H9 (cell line): ENCODE measurements at places on chromosomes 12 and 14. TPM values are rescaled to one million over a fixed set of nuclear protein-coding genes. Genes with fewer than 3 reads are reported as not detected.

GRCh38 chr12:4800555-4800954 lies 80.4 kb downstream of the GALNT8 start:
- no peak overlapping the region for H3K4me3 ChIP-seq
- no peaks in the 10 kb centered on the region for H3K27me3 ChIP-seq
- H3K27ac ChIP-seq: no peak overlapping the region
- no peak for DNase-seq
- no peaks in the 10 kb centered on the region for H3K36me3 ChIP-seq

DNA sequence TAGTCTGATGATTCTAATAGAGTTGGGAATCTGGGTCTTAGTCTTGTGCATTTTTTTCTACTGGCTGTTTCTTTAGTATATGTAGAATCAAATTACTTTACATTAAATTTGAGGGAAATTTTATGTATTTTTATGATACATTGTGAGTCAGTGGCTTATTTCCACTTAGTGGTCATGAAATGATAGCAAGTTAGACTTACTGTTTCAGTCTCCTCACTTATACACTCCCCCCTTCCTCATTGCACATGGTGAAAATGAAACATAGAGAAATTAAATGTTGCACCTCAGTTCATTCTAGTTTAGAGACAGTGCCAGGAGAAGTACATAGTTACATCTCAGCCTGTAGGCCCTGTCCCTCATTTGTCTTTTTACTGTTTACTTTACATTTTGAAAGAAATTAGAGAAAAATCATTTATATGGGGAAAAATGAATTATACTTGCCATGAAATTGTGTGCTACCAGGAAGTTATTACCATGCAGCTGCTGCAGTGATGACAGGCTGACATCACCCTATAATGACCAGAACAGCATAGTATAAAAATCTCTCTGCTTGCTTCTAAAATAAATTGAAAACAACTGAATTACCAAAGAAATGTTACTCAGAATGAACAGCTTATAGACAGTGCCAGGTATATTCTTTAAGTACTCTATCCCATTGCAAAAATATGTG lies 113.2 kb downstream of the TRMT5 start:
- no peak overlapping the region for H3K27ac ChIP-seq
- no peaks in the 10 kb centered on the region for H3K36me3 ChIP-seq
- no peaks in the 10 kb centered on the region for H3K4me1 ChIP-seq

GRCh38 chr14:21093018-21093417 lies 5.4 kb downstream of the ZNF219 start:
- peak overlapping the region; percentile 59 for H3K4me3 ChIP-seq
- H3K4me1 ChIP-seq: peaks cover 18% of the 10 kb centered on the region
- no peak for DNase-seq
- H3K27ac ChIP-seq: no peak overlapping the region
- no peaks in the 10 kb centered on the region for H3K27me3 ChIP-seq

Gene RNF212B
- 0.15 and 0.39 TPM in 2 replicates for total RNA-seq

DNA sequence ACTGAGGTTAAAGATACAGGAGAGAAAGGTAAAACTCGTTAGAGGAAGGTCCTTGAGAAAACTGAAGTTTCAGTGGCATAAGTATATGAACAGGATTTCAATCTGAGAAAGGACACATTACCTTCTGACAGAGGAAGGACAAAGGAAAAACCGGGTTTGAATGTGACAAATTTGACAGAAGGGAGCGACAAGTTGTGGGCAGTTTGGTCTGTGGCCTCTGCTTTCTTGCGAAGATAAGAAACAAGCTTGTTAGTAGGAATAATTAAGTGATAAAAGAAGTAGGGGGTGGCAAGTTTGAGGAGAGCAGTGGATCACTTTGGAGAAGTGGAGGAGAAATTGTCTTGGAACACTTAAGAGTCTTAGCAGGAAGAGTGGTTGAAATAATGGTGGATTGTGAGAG lies 5.1 kb downstream of the MON2 start:
- DNase-seq: no peak
- no peaks in the 10 kb centered on the region for H3K27me3 ChIP-seq
- H3K4me1 ChIP-seq: no peaks in the 10 kb centered on the region
- no peak overlapping the region for H3K27ac ChIP-seq
- no peak overlapping the region for H3K4me3 ChIP-seq

Gene FIGNL2
- 19.5 and 19.7 TPM in 2 replicates for total RNA-seq

DNA sequence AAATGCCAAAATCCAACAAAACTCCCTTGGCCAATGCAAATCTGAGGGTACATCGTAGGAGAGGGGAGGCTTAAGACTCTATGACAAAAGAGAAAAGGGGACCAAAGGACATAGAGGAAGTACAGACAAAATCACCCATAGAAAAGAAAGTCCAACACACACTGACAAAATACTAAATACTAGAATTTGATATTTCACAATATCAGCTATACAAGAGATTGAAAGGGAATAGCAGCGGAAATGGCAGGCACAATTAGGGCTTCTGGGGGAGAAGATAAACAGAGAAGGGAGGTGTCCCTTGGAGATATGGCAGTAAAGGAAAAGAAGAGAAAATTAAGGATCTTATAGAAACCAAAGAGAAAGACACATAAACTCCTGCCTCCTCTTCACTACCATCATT lies 29.0 kb downstream of the ATP2B1 start:
- peaks cover 21% of the 10 kb centered on the region for H3K36me3 ChIP-seq
- no peak overlapping the region for H3K4me3 ChIP-seq
- DNase-seq: no peak

DNA sequence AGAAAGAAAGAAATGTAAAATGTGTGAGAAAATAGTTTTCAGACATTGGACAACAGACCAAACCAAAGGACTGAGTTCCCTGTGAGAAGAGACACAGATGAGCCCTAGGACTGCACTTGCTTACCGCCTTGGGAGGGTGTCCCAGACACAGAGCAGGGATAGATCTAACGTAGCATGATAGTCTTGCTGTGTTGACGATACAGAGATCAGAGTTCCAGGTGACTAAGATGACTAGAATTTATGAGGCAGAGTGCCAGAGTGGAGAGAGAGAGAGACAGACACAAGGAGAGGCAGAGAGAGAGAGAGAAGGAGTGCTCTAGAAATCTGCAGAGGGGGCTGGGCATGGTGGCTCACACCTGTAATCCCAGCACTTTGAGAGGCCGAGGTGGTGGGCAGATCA lies 148.2 kb upstream of the LMNTD1 start:
- no peak overlapping the region for H3K27ac ChIP-seq
- DNase-seq: no peak
- H3K36me3 ChIP-seq: peaks cover 19% of the 10 kb centered on the region
- H3K4me3 ChIP-seq: no peak overlapping the region
- H3K4me1 ChIP-seq: no peaks in the 10 kb centered on the region

Gene DIO3
- total RNA-seq: 0.20 TPM in 1 of 2 replicates, not detected in the other

- no peak for DNase-seq
- no peak overlapping the region for H3K27ac ChIP-seq
- no peaks in the 10 kb centered on the region for H3K27me3 ChIP-seq
- no peaks in the 10 kb centered on the region for H3K4me1 ChIP-seq
- H3K36me3 ChIP-seq: 0 out of 2 replicates have a peak, but pooled peaks cover 2% of the 10 kb centered on the region
Measured at GRCh38 chr12:81150382-81150781, 72.5 kb downstream of the ACSS3 start.

DNA sequence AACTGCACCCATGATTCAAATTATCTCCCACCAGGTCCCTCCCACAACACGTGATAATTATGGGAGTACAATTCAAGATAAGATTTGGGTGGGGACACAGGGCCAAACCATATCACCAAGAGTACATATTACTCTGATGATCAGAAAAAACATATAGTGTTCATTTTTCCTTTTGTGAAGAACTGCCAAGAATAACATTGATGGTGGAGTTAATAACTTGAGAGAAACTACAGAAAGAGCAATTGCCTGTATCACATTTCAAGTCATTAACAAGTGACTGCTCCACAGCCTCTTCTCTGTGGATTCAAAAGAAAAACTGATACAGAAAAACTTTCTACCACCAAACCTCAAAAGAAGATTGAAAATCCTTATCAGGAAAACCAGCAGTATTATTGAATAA lies 34.7 kb downstream of the GRIP1 start:
- no peaks in the 10 kb centered on the region for H3K27me3 ChIP-seq
- H3K4me1 ChIP-seq: no peaks in the 10 kb centered on the region
- no peak overlapping the region for H3K4me3 ChIP-seq
- H3K27ac ChIP-seq: no peak overlapping the region
- no peak for DNase-seq

GRCh38 chr14:81363746-81364378 lies 36.3 kb downstream of the STON2 start:
- no peaks in the 10 kb centered on the region for H3K4me1 ChIP-seq
- no peaks in the 10 kb centered on the region for H3K27me3 ChIP-seq
- H3K4me3 ChIP-seq: no peak overlapping the region

Gene APOF
- total RNA-seq: not detected in 2 replicates

Gene PROX2
- not detected in 2 replicates for total RNA-seq

DNA sequence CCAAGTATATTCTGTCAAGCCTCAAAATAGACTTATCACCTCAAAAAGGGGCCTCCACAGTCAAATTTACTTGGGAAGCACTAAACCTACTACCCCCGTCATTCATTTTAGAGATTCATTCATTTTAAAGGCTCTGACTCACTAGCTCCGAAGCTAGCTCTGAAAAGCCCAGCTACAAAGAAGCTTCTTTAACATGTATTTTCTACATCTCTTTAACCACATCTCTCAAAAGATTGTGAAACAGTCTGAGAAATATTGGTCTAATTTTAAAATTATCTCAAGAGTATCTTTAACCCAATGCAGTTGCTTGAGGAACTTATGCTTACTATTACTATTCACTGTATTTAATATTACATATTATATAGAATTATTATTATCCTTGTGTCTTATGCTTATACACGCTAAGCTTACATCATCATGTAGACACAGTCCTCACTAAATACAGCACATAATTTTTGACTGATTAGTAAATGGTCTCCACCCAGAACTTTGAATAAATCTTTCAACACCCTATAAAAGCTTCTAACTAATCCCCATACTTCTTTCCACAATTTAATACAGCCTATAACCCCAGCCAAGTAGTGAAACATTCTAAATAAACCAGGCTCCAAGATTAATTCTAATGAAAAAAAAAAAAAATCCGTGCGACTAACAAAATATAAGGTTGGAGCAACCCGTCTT lies 7.8 kb downstream of the NT5DC3 start:
- H3K4me1 ChIP-seq: no peaks in the 10 kb centered on the region
- DNase-seq: no peak
- H3K36me3 ChIP-seq: peaks cover 17% of the 10 kb centered on the region
- H3K27me3 ChIP-seq: no peaks in the 10 kb centered on the region

- peaks cover 2% of the 10 kb centered on the region; the same call in 1 of the 2 replicates for H3K4me1 ChIP-seq
- H3K27ac ChIP-seq: no peak overlapping the region
- no peaks in the 10 kb centered on the region for H3K27me3 ChIP-seq
- H3K36me3 ChIP-seq: peaks cover 6% of the 10 kb centered on the region; the same call in 1 of the 2 replicates
- DNase-seq: no peak
Measured at GRCh38 chr14:22850944-22851764, 14.8 kb downstream of the MMP14 start.

DNA sequence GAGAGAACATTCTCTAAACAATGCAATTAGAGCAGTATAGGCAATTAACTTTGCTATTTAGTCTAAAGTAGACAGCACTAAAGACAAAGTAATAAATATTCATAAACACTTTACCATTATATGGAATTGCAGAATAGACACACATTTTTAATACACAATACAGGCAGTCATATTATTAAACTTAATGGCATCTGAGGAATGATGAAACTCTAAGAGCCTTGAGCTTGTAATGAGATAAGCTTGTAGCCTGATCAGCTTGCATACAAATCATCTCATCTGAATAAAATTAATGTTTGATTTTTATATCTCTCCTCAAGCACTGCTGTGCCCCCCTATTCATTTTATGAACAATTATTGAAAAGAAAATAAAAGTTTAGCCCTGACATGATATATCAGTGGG lies 107.6 kb downstream of the MGAT4C start:
- 0 out of 2 replicates have a peak, but pooled peaks cover 3% of the 10 kb centered on the region for H3K4me1 ChIP-seq
- DNase-seq: no peak
- no peak overlapping the region for H3K27ac ChIP-seq
- no peaks in the 10 kb centered on the region for H3K27me3 ChIP-seq

DNA sequence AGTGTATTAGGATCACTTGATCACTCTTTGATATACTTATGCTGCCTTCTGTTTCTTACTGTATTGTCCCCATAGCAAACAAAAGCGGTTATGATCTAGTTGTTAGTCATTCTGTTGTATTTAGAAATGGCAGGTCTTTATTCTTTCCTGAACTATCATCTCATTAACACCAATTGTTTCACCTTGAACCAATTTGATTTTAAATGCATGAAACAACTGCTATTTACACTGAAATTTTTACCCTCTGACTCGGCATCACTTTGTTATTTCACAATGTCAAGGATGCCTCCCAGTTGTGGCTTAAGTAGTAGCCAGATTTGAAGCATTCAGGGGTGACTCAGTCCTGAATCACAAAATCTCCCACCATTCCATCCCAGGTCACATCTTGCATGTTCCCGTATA lies 303.5 kb downstream of the EGLN3 start:
- H3K36me3 ChIP-seq: no peaks in the 10 kb centered on the region
- H3K27ac ChIP-seq: no peak overlapping the region
- H3K4me1 ChIP-seq: peaks cover 3% of the 10 kb centered on the region; the same call in 1 of the 2 replicates
- no peak for DNase-seq
- no peaks in the 10 kb centered on the region for H3K27me3 ChIP-seq

Gene ZBTB39
- 30.3 and 31.2 TPM in 2 replicates for total RNA-seq

DNA sequence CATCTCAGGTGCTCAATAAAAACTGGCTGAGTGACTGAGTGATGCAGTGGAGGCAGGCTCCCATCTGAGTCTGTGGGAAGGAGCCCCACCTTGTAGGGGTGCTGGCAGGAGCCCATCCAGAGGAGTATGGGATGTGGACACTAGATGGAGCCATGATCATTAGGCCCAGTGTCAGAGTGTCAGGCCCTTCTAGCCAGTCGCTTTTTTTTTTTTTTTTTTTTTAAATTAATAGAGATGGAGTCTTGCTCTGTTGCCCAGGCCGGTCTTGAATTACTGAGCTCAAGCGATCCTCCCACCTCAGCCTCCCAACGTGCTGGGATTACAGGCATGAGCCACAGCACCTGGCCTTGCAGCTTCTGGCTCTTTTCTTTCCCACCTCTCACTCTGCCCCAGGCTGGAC lies 11.5 kb downstream of the RITA1 start:
- no peak overlapping the region for H3K4me3 ChIP-seq
- peaks cover 13% of the 10 kb centered on the region for H3K36me3 ChIP-seq
- peak; percentile 82 for DNase-seq
- no peaks in the 10 kb centered on the region for H3K27me3 ChIP-seq

- H3K27ac ChIP-seq: no peak overlapping the region
- H3K27me3 ChIP-seq: no peaks in the 10 kb centered on the region
- DNase-seq: no peak
- no peak overlapping the region for H3K4me3 ChIP-seq
Measured at GRCh38 chr12:133190176-133190575, 8.9 kb downstream of the ZNF268 start.

- no peaks in the 10 kb centered on the region; the same call in 2 of the 3 replicates for H3K36me3 ChIP-seq
- DNase-seq: no peak
- H3K4me1 ChIP-seq: no peaks in the 10 kb centered on the region; the same call in 1 of the 2 replicates
Measured at GRCh38 chr12:127640181-127640886, 626.6 kb upstream of the TMEM132C start.

DNA sequence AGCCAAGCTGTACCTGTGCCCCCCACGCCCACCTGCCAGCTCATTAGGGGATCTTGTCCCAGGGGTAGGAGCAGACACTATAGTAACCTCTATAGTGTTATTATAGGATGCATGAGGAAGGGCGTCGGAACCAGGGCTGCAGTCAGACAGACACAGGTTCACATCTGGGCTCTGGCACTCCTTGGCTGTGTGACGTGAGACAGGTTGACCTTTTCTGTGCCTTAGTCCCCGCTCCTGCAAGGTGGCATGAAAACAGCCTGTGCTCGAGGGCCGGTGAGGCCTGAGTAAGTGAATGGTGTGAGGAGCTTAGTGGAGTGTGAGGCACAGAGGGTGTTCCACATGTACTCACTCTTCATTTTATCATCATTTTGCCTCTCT lies 19.0 kb downstream of the ASB2 start:
- no peaks in the 10 kb centered on the region; the same call in 1 of the 2 replicates for H3K4me1 ChIP-seq
- H3K4me3 ChIP-seq: no peak overlapping the region
- DNase-seq: no peak
